ENCODE measurements at places on chromosomes 11 and 22. TPM values are rescaled to one million over a fixed set of nuclear protein-coding genes. Genes with fewer than 3 reads are reported as not detected.

LARGE2 gene
- 1.2 TPM for total RNA-seq

DNA sequence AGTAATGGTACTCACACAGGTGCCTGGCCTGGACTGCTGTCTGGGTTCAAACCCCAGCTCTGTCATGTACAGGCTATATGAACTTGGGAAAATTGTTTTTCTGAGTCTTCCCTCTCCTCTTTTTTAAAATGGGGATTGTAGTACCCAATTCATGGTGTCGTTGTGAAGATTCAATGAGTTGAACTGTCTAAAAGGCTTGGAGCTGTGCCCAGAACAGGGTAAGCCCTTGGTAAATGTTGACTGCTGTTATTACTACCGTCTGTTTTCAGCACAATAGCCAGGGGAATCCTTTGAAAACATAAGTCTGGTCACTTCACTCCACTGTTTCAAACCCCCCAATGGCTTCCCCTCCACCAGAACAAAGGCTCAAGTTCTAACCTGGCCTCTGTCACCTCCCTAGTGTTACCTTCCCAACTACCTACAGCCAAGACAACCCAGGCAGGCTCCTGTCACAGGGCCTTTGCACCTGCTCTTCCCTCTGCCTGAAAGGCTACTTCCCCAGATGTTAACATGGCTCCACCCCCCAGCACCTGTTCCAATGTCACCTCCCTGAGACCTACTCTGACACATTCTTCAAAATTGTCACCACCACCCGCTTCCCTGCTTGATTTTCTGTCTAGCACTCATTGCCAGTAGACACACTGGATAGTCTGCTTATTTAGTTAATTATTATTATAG is 152.8 kb downstream of the CHST1 start:
- no peaks in the 10 kb centered on the region for H3K36me3 ChIP-seq
- H3K4me1 ChIP-seq = no peaks in the 10 kb centered on the region
- no peak for DNase-seq
- H3K27ac ChIP-seq = no peak overlapping the region
- H3K4me3 ChIP-seq = no peak overlapping the region

DNA sequence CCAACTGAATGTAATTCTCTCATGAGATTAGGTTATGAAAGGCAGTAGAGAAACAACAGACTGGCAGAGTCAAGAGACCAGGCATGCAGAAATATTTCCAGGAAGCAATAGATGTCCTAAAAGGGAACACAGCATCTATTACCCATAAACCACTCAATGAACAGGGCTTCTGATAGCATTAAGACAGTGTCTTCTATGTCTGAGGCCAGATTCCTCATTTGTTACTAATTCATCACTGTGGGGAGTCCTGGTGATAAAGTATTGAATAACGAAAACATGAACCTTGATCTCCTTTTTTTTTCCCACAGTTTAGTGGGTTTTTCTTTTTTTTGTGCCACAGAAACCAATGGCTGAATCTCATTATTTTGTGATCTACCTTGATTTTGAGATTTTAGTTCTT is 339.0 kb downstream of the METTL15 start:
- H3K4me3 ChIP-seq = no peak overlapping the region
- no peaks in the 10 kb centered on the region for H3K36me3 ChIP-seq
- DNase-seq = no peak

- H3K27me3 ChIP-seq = no peaks in the 10 kb centered on the region
- no peak overlapping the region for H3K27ac ChIP-seq
- H3K36me3 ChIP-seq = no peaks in the 10 kb centered on the region
- no peak for DNase-seq
- no peak overlapping the region for H3K4me3 ChIP-seq
Observed at GRCh38 chr11:16098526-16099205, 257.7 kb downstream of the SOX6 start.

- peaks cover 2% of the 10 kb centered on the region for H3K4me1 ChIP-seq
- no peak overlapping the region for H3K27ac ChIP-seq
- no peaks in the 10 kb centered on the region for H3K36me3 ChIP-seq
- no peak for DNase-seq
Observed at GRCh38 chr11:67601098-67601497, 5.6 kb upstream of the NDUFV1 start.

DNA sequence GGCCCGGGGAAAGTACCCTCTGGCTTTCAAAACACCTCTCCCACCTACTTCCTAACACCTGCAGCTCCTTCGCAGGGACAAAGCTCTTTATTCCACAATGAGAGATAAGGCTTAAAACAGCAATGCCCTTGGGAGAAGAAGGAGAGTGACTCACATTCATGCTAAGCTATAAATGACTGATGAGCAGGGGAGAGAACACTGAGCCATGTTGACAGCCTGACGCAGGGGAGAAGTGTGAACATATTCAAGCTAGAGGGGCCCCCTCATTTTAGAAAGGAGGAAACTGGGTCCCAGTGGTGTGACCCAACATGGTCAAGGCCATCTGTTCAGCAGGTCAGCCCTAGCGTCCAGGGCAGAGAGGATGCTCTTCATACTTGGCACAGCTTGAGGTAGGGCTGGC is 171.8 kb downstream of the DSCAML1 start:
- no peak for DNase-seq
- H3K27me3 ChIP-seq = peaks cover 5% of the 10 kb centered on the region
- no peaks in the 10 kb centered on the region for H3K4me1 ChIP-seq

DNA sequence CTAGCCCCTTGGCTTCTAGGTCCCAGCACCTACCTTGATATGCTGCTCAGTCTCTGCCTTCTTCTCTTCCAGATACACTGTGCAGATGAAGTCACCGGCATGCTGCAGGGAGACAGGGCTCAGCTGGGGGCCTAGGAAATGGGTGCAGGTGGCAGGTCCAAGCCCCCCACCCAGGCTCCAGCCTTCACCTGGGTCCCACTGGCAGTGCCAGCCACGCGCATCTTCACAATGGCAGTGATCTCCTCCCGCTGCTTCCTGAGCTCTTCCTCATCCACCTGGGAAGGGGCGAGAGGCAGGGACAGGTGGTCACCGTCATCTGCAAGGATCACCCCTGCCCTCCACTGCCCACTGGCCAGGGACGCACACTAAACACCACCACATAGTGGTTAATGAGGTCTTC is 21.1 kb upstream of the PDE2A start:
- no peaks in the 10 kb centered on the region for H3K4me1 ChIP-seq
- no peak overlapping the region for H3K4me3 ChIP-seq
- no peak for DNase-seq
- H3K27me3 ChIP-seq = no peaks in the 10 kb centered on the region
- no peak overlapping the region for H3K27ac ChIP-seq
- H3K36me3 ChIP-seq = peaks cover 12% of the 10 kb centered on the region

DNA sequence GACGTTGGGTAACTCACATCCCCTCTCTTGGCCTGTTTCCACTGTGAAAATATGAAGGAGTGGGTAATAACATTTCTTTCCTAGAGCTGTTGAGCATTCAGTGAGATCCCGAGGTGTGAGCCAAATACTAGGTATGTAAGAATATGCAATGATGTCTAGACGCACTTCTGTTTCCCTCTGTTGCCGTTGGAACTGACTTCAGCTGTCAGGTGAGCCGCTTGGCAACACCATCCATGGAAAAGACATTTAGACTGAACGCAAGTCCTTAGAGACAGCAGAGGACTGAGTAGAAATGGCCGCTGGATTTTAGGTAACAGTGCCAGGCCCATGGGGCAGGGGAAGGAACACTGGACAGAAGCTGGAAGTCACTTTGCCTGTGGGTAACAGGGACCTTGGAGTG is 29.5 kb upstream of the SHANK2 start:
- peaks cover 9% of the 10 kb centered on the region for H3K27me3 ChIP-seq
- no peaks in the 10 kb centered on the region for H3K36me3 ChIP-seq
- H3K27ac ChIP-seq = no peak overlapping the region
- H3K4me3 ChIP-seq = no peak overlapping the region
- H3K4me1 ChIP-seq = no peaks in the 10 kb centered on the region

DNA sequence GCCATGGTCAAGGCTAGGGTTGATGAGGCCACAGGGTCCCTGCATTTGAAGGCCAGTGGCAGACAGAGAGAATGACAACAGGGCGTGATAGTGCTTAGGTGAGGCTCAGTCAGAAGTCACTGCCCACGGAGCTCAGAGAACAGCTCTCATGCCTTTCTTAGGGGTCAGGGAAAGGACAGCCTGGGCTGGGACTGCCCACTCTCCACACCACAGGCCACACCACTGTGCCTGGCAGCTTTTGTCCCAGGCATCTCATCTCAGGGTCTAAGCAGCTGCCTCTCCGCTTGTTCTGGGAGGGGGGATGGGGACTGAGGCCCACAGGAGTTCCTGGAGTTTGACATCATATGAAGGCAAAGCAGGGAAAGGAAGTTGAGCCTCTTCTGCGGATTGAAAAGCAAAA is 150.2 kb upstream of the B3GAT1 start:
- peaks cover 4% of the 10 kb centered on the region for H3K27me3 ChIP-seq
- no peak overlapping the region for H3K27ac ChIP-seq
- H3K4me1 ChIP-seq = no peaks in the 10 kb centered on the region
- DNase-seq = no peak
- H3K4me3 ChIP-seq = no peak overlapping the region
- H3K36me3 ChIP-seq = no peaks in the 10 kb centered on the region

GRCh38 chr22:17780116-17780740 is 6.0 kb upstream of the BID start:
- peaks cover 59% of the 10 kb centered on the region for H3K4me1 ChIP-seq
- H3K36me3 ChIP-seq = peaks cover 4% of the 10 kb centered on the region
- peak; percentile 38 for DNase-seq
- H3K27me3 ChIP-seq = no peaks in the 10 kb centered on the region
- H3K27ac ChIP-seq = peak overlapping the region; percentile 58

DNA sequence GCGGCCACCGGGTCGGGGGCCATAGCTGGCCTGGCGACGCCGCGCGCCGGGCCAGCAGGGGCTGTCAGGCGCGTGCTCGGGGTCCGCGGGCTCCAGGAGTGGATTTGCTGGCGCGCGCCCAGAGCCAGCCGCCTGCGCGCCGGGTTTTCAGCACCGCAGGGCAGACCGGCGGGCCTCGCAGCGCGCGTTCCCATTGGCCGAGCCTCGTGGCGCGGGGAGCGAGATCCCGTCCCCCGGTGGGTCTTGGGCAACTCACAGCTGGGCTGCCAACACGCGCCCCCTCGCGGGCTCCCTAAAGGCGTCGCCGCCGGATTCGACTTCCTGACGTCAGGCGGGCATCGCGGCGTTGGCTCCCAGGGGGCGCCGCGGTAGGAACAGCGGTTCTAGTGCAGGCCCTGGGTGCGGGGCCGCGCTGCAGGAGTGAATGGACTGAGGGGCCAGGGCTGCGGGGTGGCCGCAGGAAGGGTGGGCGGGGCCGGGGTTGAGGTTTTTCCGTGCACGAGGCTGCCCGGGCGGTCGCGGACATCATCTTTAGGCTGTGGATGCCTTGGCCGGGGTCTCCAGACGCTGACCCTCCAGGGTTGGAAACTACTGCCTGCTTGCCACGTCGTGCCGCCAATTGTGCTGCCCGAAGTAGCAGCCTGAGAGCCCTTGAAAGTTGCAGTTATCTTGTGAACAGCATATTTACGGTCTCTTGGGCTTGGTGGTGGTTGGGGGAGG is at the start of gene FADS1:
Gene FADS1, minus strand, starts transcription at position 268 of the 720 bp plus-strand sequence. Its CDS starts 74 bp downstream, at position 194.
- peaks cover 9% of the 10 kb centered on the region for H3K4me1 ChIP-seq
- peaks cover 20% of the 10 kb centered on the region for H3K36me3 ChIP-seq
- peak within 1 kb of the TSS; percentile 93 for H3K4me3 ChIP-seq
- peak within 1 kb of the TSS; percentile 76 for H3K27ac ChIP-seq
- peak; percentile 88 for DNase-seq

DNA sequence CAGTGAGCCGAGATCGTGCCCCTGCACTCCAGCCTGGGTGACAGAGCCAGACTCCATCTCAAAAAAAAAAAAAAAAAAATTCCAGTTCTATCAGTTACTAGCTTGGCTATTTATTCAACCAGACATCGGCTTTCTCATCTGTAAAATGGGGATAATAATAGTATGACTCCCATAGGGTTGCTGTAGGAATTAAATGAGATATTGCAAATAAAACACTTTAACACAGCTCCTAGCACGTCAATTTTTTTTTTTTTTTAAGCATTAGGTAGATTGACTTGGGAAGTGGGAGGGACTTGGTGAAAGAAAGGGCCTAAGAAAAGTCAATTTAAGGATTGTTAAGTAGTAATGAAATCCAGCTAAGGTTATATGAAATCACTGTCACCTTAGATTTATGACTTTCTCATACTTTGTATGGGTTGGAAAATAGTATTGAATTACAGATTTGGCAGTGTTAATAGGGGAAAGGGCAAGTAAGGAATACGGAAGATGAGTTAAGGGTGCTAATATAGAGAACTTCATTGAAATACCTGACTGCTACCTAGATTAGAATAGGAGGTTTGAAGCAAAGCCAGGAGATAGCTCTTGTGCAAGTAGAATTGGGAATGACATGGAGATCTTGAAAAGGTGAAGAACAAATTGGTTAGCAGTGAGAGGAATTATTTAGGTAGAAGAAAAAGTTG is 28.8 kb downstream of the BIRC2 start:
- peaks cover 42% of the 10 kb centered on the region for H3K36me3 ChIP-seq
- no peak overlapping the region for H3K4me3 ChIP-seq
- DNase-seq = no peak
- peaks cover 26% of the 10 kb centered on the region for H3K4me1 ChIP-seq
- no peak overlapping the region for H3K27ac ChIP-seq
- H3K27me3 ChIP-seq = no peaks in the 10 kb centered on the region

DNA sequence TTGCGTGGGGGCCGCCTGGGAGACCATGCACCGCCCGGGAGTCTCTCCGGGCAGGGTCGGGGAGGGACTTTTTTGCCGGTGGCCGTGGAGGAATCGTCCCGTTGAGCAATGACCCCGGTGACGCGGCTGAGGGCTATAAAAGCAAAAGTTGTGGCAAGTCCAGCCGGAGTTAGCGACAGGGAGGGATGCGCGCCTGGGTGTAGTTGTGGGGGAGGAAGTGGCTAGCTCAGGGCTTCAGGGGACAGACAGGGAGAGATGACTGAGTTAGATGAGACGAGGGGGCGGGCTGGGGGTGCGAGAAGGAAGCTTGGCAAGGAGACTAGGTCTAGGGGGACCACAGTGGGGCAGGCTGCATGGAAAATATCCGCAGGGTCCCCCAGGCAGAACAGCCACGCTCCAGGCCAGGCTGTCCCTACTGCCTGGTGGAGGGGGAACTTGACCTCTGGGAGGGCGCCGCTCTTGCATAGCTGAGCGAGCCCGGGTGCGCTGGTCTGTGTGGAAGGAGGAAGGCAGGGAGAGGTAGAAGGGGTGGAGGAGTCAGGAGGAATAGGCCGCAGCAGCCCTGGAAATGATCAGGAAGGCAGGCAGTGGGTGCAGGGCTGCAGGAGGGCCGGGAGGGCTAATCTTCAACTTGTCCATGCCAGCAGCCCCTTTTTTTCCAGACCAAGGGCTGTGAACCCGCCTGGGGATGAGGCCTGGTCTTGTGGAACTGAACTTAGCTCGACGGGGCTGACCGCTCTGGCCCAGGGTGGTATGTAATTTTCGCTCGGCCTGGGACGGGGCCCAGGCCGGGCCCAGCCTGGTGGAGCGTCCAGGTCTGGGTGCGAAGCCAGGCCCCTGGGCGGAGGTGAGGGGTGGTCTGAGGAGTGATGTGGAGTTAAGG is at the start of gene NEAT1:
Gene NEAT1, plus strand, starts transcription at position 166 of the 883 bp plus-strand sequence.
- H3K27me3 ChIP-seq = peaks cover 28% of the 10 kb centered on the region
- H3K36me3 ChIP-seq = peaks cover 60% of the 10 kb centered on the region
- H3K4me3 ChIP-seq = peak within 1 kb of the TSS; percentile 100
- H3K27ac ChIP-seq = peak within 1 kb of the TSS; percentile 99

CHRM1 gene
- not detected for total RNA-seq

GRCh38 chr22:39144101-39144767 is 8.2 kb downstream of the CBX7 start:
- peak; percentile 70 for DNase-seq
- H3K4me1 ChIP-seq = peaks cover 25% of the 10 kb centered on the region
- H3K4me3 ChIP-seq = peak overlapping the region; percentile 90
- no peaks in the 10 kb centered on the region for H3K27me3 ChIP-seq
- H3K27ac ChIP-seq = peak overlapping the region; percentile 87

MOV10L1 gene
- total RNA-seq = 0.23 TPM

All from activated naive CD8-positive, alpha-beta T cell treated with anti-CD3 and anti-CD28 coated beads for 36 hours (primary cell).